ENCODE measurements at places on chromosomes 3 and 15. TPM values are rescaled to one million over a fixed set of nuclear protein-coding genes. Genes with fewer than 3 reads are reported as not detected.

DNA sequence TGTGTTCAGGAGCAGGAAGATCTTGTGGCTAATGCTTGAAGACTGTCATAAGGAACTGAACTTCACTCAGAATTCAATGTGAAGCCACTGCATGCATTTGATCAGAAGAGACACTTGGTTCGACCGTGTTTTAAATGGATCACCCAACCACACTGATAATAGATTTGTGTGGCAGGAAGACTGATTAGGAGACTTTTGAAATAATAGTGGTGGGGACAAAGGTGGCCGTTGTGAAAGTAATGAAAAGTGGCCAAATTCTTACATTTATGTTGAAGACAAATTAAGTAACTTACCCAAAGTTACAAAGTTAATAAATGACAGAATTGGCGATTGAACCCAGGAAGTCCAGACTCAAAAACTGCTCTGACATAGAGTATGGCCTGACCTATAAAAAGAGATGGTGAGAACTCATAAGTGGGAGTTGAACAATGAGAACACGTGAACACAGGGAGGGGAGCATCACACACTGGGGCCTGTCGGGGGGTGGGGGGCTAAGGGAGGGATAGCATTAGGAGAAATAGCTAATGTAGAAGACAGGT, 286.9 kb upstream of the DNAJC19 start:
- no peaks in the 10 kb centered on the region for H3K4me1 ChIP-seq
- no peak for DNase-seq
- H3K4me3 ChIP-seq: no peak overlapping the region
- no peak overlapping the region for H3K27ac ChIP-seq
- no peaks in the 10 kb centered on the region for H3K27me3 ChIP-seq

DNA sequence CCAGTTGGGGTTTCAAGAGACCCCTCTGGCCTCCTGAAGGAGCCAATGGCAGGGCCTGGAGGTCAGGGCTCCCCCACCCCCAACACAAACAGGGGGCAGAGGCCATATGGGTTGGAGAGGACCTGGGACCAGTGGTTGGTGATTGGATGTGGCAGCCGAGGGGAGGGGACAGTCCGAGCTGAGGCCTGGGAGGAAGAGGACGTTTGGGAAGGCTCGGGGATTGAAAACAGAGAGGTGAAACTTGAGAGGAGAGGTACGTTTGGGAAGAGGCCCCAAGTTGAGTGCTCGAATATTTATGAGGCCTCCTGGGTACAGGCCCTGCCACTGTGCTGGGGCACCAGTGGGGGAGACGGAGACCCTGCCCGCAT, 53.7 kb downstream of the DNAJB8 start:
- H3K4me1 ChIP-seq: peaks cover 5% of the 10 kb centered on the region
- H3K36me3 ChIP-seq: no peaks in the 10 kb centered on the region
- no peaks in the 10 kb centered on the region for H3K27me3 ChIP-seq
- H3K4me3 ChIP-seq: no peak overlapping the region
- no peak overlapping the region for H3K27ac ChIP-seq

DNA sequence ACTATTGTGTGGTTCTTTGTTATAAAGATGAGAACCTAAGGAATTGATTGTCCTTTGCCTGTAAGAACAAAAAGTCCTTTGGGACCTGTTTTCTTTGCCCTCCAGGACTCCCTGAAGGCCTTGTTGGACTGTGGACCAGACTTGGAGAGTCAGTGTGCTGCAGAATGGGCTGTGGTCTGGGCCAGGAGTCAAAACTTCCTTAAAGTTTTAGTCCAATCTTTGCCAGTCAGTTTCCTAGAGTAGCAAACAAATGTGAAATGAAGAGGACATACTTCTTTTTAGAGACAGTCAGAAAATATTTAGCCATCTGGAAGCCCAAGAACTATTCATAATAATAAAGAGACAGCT, 45.4 kb downstream of the PDE8A start:
- H3K27ac ChIP-seq: no peak overlapping the region
- no peaks in the 10 kb centered on the region for H3K36me3 ChIP-seq
- DNase-seq: no peak
- H3K4me3 ChIP-seq: no peak overlapping the region
- peaks cover 47% of the 10 kb centered on the region for H3K4me1 ChIP-seq

DNA sequence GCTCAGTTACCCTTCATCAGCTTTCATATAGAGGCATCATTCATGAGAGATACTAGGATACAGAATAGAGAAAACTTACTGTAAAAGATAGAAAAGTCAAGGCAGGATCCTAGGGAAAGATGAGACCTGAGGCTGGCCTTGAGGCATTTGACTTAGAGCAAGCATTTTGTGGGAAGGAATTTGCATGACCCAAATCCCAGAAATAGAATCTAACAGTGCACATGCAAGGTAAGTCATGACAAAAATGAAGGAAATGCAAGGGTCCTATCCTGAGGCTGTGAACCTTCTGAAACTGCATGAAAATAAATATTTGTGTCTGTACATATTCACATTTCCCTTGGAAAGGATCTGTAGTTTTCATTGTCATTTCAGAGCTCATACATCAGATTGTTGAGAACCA, 122.3 kb downstream of the HCN4 start:
- H3K27me3 ChIP-seq: no peaks in the 10 kb centered on the region
- no peak overlapping the region for H3K27ac ChIP-seq
- H3K4me1 ChIP-seq: no peaks in the 10 kb centered on the region
- H3K4me3 ChIP-seq: no peak overlapping the region
- H3K36me3 ChIP-seq: no peaks in the 10 kb centered on the region

- DNase-seq: no peak
- H3K4me3 ChIP-seq: no peak overlapping the region
- no peaks in the 10 kb centered on the region for H3K27me3 ChIP-seq
Measured at GRCh38 chr3:32437896-32438295, 46.2 kb downstream of the CMTM7 start.

DNA sequence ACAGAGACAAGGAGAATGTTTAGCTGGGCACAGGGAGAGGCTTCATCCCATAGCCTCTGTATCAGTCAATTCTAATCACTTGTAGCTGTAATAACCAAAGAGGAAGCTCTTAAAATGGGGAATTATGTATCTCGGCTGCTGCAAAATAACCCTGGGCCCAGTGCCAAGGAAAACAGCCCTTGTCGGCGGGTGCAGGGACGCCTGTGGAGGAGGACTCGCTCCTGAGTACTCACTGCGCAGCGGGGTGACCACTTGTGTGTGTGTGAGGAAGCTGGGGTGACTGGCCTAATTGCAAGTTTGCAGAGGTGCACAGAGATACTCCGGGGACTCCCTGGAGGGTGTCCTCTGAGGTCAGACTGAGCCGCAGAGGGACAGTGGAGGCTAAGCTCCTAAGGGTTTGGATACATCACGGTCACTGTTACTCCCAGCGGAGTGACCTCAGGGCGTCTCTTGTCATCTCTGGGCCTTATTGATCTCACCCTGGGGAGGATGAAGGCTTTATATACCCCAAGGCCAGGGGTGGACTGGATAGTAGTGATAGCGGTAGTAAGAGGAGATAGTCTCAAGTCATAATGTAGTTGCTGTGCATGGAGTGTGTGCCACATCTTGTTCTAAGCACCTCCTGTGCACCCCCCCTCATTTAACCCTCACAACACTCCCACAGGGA, 37.2 kb downstream of the SLC6A6 start:
- H3K27ac ChIP-seq: peak overlapping the region; percentile 49
- H3K36me3 ChIP-seq: peaks cover 9% of the 10 kb centered on the region
- no peak for DNase-seq
- H3K4me1 ChIP-seq: peaks cover 57% of the 10 kb centered on the region
- no peaks in the 10 kb centered on the region for H3K27me3 ChIP-seq
- no peak overlapping the region for H3K4me3 ChIP-seq

DNA sequence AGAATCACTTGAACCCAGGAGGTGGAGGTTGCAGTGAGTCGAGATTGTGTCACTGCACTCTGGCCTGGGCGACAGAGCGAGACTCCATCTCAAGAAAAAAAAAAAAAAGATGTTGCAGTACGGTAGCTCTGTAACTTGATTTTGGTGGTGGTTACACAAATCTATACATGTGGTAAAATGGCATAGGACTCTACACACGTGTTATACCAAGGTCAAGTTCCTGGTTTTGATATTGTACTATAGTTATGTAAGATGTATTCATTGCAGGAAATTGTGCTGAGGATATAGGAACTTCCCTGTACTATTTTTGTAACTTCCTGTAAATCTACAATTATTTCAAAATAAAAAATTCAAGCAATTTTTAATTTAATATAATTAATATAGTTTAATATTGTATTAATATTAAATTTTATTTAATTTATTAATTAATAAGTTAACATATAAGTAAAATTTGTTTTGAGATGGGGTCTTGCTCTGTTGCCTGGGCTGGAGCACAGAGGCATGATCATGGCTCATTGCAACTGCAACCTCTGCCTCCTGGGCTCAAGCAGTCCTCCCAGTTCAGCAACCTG, 9.9 kb downstream of the MYD88 start:
- no peak overlapping the region for H3K27ac ChIP-seq
- DNase-seq: no peak
- H3K4me3 ChIP-seq: no peak overlapping the region
- no peaks in the 10 kb centered on the region for H3K36me3 ChIP-seq

DNA sequence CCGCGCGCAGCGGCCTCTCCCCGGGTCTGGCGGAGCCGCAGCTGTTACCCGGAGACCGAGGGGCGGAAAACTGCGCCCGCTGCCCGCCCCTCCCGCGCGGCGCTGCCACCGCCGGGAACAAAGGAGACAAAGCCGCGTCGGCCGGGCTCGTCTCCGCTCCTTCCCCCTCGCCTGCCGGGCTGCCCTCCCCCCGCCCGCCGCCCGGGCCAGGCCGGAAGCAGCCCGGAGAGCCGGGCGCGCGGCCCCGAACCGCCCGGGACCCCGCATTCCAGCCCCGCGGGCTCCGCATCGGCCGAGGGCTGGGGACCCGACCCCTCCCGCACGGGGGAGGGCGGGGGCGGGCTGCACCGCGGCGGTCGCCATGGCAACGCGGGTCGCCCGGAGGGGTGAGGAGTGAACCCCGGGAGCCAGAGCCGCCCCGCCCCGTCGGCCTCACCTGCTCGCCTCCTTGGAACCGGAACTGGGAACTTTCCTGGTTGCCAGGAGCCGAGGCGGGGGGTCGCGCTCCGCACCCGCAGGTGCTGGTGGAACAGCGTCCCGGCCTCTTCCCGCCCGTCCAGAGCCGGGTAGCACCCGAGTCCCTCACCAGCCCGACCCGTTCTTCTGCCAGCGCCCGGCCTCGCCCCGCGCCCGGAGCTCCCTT, 448 bp downstream of the PLXNB1 start:
- H3K27ac ChIP-seq: peak overlapping the region; percentile 73
- no peaks in the 10 kb centered on the region for H3K27me3 ChIP-seq
- no peak for DNase-seq
- no peaks in the 10 kb centered on the region for H3K36me3 ChIP-seq

DNA sequence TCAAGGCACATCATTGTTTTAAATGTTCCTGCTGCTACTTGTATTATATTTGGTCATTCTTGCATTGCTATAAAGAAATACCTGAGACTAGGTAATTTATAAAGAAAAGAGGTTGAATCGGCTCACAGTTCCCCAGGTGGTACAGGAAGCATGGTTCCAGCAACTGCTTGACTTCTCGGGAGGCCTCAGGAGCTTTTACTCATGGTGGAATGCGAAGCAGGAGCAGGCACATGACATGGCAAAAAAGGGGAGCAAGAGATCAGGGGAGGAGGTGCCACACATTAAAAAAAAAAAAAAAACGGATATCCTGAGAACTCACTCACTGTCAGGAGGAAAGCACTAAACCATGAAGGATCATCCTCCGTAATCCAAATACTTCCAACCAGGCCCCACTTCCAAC, 286.9 kb upstream of the PLSCR5 start:
- no peaks in the 10 kb centered on the region for H3K27me3 ChIP-seq
- H3K4me1 ChIP-seq: peaks cover 14% of the 10 kb centered on the region
- H3K4me3 ChIP-seq: no peak overlapping the region
- no peak overlapping the region for H3K27ac ChIP-seq
- no peak for DNase-seq

GRCh38 chr3:75906555-75907112, 121.3 kb upstream of the ZNF717 start:
- no peaks in the 10 kb centered on the region for H3K27me3 ChIP-seq
- DNase-seq: no peak
- no peak overlapping the region for H3K4me3 ChIP-seq
- no peaks in the 10 kb centered on the region for H3K36me3 ChIP-seq
- H3K27ac ChIP-seq: no peak overlapping the region

- H3K27ac ChIP-seq: no peak overlapping the region
- DNase-seq: no peak
Measured at GRCh38 chr3:95408464-95408862, 1345.6 kb downstream of the NSUN3 start.

- no peaks in the 10 kb centered on the region for H3K27me3 ChIP-seq
- no peaks in the 10 kb centered on the region for H3K4me1 ChIP-seq
- no peak overlapping the region for H3K4me3 ChIP-seq
- no peaks in the 10 kb centered on the region for H3K36me3 ChIP-seq
- no peak overlapping the region for H3K27ac ChIP-seq
- DNase-seq: no peak
Measured at GRCh38 chr3:138587374-138587773, 6.7 kb downstream of the CEP70 start.

RAD51 gene
- 0.56 TPM for total RNA-seq

PRICKLE2 gene
- total RNA-seq: 6.7 TPM

RASL12 gene
- 3.7 TPM for total RNA-seq

RBM15B gene
- 8.4 TPM for total RNA-seq

MED12L gene
- 0.07 TPM for total RNA-seq

SLC22A13 gene
- 0.58 TPM for total RNA-seq
